Skin of body (tissue), 3 donors: ENCODE measurements at places on chromosomes 6 and 20. TPM values are rescaled to one million over a fixed set of nuclear protein-coding genes. Genes with fewer than 3 reads are reported as not detected.

Gene VIP
- 0.79 TPM for total RNA-seq

Gene GLP1R
- total RNA-seq, result 0.10 TPM

DNA sequence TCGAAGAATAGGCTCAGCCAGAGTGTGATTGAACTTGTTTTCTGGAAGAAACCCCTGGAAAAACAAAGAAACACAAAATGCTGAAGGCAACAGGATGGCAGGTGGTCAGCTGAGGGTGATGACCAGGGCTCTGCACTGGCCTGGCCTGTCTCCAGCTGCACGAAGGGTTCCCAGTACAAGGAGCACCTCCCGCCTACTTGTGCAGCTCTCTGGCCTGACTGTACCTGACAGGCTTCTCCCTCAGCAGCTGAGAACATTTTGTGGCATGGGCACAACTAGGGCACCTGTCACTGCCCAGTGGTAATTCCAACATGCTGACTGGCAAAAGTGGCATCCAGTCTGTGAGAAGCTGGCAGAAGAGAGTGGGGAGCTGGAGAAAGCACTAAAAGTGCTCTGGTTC, 38.8 kb upstream of the EMILIN3 start:
- no peak for DNase-seq

- DNase-seq, result no peak
These were observed 417 bp downstream of the VAPB start for GRCh38 chr20:58389324-58389967.

DNA sequence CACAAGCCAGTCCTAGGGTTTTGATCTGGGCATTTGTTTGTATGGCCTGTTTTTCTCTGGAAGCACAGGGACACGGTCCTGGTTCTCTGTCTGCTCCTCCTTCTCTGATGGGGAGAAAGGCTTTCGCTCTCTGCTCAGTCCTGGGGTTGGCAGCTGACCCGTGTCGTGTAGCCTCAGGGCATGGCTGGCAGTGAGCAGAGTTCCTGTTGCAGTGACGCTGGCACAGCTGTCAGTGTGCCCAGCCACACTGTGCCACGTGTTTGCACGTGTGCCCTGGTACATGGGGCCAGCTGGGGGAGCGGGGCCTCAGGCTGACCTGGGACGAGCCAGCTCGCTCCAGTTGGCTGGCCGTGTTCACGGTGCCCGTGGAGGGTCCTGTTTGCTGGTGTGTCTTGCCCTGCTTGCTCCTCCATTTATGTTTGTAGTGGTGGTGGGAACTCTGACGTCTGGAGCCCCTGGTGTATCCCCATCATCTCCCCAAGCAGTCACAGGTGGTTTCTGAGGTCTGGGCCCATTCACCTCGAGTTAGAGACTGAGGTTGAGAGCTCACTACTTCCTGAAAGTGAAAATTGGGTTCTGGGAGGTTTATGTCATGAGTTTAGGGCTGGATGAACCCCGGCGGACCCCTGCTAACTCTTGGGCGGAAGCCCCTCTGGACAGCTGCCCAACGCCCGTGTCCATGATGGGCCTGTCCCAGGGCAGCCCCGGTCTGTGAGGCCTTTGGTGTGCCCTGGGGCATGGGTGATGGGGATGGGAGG, 10.2 kb upstream of the DNAJC5 start:
- DNase-seq, result no peak

DNA sequence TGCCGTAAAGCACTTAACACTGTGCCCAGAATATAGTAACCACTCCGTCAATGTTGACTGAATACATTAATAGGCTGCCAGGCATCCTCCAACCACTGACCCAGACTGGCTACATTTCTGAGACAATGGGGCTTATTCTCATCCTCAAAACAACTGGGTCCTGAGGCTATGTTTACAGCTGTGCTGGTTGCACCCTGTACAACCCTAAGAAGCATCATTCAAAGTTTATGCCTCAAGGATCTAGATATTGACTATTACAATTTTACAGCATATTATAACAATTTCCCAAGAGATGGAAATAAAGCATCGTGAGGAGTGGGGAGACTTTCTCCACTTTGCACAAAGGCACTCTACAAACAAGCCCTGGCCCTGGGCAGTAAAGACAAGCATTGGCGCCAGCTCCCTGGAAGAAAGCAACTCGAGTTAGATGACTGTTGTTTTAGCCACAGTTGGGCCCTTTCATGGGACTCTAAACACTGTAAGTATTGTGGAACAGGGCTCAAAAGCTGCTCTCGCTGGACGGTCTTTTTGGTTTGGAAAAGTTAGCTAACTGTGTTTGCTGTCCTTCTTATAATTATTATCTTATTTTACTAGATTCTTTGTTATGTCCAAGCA, 30.2 kb downstream of the MYLIP start:
- no peak for DNase-seq

GRCh38 chr6:78631976-78632375, 235.4 kb upstream of the IRAK1BP1 start:
- no peak for DNase-seq

DNA sequence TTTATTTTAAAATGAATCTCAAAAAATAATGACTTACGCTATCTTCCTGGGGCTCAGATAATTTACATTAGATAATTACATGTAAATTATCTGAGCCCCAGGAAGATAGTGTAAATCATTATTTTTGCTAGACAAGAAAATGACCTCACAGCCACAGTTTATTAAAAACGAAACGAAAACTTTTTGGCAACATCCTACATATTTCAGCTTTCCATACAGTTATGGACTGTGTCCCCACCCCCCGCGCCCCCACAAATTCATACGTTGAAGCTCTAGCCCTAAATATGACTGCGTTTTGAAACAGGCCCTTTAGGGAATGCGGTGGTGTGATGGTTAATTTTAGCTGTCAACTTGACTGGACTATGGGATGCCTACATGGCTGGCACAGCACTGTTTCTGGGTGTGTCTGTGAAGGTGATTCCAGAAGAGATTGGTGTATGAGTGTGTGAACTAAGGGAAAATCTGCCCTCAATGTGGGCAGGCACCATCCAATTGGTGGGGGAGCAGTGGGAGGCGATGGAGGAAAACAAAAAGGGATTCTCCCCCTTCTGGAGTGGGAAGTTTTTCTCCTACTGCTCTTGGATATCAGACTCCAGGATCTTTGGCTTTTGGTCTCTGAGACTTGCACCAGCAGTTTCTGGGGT, 52.6 kb downstream of the TRPC4AP start:
- no peak for DNase-seq

GRCh38 chr20:53875452-53875851, 194.9 kb downstream of the BCAS1 start:
- no peak for DNase-seq

DNA sequence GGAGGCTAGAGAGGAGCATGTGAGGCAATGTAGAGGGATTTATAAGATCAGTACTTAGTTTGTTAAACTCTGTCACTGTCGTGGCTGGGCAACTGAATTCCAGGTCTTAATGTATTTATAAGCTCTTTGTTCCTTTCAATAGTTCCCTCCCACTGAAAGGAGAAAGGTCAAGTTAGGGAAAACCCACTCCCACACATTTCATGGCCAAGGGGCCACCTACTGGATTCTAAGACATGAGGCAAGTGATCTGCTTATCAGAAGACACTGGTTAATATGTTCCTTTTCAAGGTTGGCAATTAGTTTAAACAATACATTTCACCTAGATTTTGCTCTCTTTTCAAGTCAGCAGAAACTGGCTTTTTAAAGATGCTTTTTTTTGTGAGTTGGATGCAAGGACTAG, 5.4 kb upstream of the GSTA5 start:
- no peak for DNase-seq

- peak; percentile 51 for DNase-seq
These were observed 83.9 kb downstream of the SOD2 start for GRCh38 chr6:159608961-159609651.
